WERI-Rb-1 (cell line): ENCODE measurements at places on chromosomes 2 and 18.

DNA sequence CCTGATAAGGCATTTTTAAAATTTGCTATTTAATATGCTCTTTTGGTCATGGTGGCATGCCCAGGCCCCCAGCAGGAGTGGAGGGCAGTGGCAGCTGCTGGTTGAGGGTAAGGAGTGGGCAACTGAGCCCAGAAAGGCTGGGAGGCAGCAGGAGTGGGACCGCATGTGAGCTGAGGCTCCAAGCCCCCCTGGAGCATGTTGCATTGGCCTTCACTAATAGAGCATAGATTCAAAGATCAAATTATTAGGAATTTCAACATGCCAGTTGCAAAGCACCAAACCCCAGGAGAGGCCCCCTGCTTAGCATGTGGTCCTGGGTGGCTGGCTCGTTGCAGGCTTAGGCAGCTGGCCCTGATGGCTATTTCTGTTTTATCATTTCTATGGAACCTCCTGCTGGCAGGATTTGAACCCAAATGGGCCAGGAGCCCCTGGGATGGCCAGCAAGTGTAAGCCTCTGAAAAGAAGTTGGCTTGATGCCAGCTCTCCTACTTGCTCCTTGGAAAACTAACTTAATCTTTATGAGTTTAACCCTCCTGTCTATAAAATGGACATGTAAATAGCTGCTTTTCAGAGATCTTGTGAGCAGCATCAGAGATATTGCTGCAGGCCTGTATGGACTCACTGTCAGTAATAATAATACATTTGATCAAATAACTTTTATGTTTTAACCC, 42.1 kb upstream of the TMEM131 start:
- DNase-seq: no peak

GRCh38 chr2:195612611-195613495, 44.2 kb upstream of the SLC39A10 start:
- DNase-seq: no peak

GRCh38 chr18:69943021-69943420, 4.7 kb downstream of the CD226 start:
- no peak for DNase-seq

DNA sequence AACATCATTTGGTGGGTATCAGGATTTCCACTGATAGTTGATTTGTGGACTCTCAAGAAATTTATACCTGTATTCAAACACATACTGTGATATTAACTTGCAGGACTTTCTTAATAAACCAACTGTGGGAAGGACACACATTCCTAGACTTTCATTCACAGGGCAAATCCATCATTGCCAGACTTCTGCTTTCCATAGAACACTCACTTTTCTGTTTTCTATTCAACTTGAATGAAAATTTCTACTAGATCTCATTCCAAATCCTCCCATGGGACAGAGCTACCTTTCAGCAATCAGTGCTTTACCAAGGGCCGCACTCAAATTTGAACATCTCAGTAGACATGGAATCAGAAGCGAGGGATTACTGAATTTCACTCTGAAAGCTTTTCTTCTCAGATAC, 612.5 kb downstream of the IRS1 start:
- no peak for DNase-seq

GRCh38 chr2:100539221-100539620, 23.6 kb upstream of the PDCL3 start:
- DNase-seq: no peak

GRCh38 chr2:85577063-85577385, 362 bp upstream of the VAMP8 start:
- no peak for DNase-seq

DNA sequence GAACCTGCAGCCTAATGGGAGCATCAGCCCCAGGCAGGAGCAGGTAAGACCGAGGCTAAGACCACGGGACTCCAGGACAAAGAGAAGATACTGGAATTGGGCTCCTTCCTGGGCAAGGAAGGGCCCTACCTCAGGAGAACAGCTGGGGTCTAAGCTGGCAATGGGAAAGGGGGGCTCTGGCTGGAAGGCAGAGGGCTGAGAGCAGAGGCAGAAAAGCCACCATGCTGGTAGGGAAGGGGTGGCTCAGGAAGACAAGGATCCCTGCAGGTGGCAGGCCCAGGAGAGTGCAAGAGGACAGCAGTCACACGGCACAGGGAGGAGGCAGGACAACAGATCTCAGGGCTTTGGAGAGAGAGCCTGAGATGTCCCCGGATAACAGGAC, 203.5 kb downstream of the NDUFA10 start:
- no peak for DNase-seq

GRCh38 chr2:190205657-190206056, 114.0 kb downstream of the HIBCH start:
- no peak for DNase-seq

DNA sequence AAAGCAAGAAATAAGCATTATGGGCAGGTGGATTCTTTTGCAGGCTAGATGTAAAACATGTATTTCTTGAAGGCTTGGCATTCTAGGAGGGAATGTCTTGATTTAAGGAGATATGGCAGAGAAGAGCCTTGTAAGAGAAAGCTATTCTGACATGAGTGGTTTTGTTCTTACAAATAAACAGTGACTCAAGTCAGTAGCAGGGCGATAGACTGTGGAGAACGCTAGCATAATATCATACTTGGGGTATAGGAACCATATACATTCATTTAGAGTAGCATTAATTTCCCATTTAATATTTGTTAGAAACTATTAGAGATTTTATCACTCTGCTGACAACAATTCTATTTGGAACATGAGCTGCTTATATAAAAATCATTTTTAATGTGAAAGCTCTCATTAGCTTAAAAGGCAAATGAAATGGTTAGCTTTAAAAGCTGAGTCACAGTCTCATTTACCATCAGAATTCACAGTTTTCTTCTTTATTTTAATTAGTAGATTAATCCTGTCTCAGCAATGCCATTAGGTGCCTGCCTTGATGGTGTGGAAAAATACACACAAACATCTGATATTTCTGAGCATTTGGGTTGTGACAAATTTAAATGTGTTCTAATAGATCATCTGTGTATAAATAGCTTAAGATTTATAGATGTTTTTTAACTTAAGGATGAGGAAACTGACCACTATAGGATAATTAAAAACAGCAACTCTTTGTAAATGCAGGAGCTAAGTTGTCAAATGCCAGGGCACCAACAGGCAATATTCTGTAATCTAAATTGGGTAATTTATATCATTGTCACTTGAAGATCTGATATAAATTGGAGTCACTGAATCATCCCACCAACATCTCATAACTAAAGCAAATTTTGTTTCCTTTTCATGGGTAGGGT, 276.7 kb downstream of the PLCL1 start:
- no peak for DNase-seq

DNA sequence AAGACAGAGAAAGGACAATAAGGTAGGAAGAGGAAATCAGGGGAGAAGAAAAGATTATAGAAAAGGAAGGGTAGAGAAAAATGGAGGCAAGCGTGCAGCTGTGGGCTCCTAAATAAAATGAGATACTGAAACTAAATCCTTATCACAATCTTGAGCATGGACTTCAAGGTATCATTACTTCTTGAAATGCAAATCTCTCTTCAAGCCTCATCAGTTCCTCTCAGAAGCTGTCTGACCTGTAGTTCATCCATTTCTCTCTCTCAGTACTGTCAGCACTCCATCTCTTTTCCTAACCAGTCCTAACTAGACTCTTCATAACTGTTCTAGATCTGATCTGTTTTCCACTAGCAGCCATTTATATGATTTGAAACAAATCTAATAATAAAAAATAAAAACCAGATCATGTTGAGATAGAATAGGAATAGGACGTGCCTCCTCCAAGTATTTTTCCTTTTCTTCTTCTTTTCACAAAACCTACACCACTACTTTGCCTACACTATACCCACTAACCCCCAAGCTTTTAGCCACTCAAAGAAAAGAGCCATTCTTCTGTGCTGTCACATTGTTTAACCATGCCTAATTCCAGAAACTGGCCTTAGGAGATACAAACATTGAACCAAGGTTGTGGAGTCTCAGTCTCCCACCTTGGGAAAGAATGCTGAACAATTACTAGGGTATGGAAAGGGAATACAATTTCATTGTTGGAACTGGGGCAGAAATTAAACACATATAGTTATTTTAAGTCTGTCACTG, 21.1 kb downstream of the BABAM2 start:
- no peak for DNase-seq

DNA sequence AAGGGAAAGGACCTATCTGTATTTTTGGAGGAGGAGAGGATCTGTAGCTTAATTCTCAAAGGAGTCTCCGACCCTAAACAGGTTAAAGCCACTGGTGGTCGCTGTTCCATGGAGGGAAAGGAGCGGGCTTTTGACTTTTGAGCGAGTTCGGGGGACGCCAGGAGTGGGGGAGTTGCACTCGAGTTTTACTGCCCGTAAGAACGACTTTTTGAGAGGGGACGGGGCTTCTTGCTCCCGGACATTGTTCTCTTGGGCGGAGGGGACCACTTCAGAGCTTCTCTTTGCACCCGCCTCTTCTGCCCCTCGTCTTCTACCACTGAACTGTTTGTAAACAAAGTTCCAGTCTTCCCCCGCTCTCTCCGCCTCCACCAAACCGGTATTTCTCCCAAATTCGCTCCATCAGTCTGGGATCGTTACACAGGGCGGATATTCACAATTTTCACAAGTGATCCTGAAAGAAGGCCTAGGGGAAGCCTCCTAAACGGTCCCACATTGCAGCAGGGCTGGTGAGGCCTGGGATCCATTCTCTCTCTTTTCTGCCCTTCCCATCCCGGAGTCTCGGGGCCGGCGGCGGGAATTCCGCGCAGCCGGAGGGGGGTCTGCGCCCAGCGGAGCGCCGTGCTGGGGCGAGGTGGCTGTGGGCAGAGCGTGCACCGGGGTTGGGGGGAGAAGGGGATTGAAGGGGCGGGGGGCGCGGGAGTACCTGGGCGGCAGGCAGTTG, 6.6 kb downstream of the DLX2 start:
- DNase-seq: no peak

DNA sequence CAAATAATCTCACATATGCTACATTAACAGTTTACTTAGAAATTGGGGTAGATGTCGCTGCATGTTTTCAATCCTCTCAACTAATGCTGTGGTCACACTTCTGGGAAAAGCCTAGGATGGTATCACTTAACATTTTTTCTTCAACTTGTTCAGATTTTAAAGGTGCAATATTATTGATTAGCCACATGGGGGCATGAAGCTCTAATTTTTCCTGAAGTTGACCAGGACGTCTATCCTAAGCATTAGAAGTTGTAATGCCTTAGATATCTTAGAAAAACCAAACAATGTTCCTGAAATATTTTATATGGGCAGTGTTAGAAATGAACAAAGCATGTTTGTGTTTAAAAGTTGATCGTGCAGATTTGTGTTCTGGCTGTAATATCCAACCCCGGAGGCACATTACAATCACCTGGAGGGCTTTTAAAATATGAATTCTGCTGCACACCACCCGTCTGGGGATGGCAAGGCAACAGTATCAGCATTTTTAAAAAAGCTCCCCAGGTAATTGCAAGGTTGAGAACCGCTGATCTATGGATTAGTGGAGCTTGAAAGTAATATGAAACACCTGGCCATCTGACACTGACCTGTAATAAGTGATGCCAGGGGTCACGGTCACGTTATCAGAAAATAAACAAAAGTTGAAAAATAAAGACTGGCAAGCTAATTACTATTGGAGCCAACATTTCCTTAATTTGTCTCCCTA, 100.5 kb upstream of the LMAN1 start:
- DNase-seq: no peak

- DNase-seq: no peak
Observed at GRCh38 chr2:228535396-228535795, 353.9 kb upstream of the SPHKAP start.

DNA sequence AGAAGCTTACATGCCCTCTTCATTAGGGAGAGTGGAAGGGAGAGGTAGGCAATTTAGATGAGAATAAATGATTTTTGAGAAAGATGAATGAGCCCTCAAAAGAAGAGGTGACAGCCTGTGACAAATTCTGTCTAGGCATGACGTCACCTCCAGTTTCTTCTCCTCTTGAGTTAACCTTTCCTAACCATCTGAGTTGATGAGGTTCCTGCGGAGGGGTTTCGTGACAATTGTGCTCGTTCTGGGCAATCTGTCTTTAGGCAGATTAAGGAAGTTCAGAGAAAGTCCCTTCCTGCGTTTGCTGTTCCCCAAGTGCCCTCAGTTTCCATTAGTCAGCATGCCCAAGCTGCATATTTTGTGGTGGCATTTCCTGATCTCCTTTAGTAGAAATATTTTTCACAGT, 640.2 kb upstream of the SYT4 start:
- DNase-seq: no peak

DNA sequence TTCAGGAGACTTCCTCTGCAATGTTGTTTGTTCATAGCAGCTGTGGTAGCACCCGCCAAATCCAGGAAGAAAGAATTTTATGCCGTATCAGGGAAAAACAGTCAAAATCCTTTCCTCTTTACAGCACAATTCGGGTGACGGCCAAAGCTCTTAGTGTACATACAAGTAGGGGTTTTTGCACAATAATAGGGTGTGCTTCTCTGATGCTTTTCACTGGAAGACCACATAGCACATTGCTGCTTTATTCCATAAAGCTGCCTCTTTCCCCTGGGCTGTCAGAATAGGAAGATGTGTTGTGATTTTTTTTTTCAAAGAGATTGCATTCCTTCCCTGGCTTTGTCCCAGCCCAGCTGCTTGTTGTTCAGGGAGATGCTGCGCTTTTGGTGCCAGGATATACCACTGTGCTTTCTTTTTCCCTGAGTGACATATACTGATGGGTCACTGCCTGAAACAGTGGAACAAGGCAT, 27.2 kb upstream of the LANCL1 start:
- DNase-seq: no peak

DNA sequence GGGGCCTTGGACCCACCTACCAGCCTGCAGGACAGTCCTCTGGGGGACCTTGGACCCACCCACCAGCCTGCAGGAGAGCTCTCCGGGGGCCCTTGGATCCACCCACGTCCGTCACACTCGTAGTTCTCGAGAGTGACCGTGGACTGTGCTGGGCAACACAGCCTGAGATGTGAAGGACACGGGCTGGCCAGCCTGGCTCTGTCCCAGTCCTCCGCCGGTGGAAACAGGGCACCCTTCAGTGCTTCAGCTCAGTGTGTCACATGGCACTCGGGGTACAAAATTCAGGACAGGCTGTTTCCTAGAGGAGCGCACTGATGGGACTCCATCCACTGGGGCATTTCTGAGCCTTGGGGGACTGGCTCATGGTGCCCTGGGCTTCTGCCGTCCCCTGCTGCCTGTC, 212.0 kb downstream of the TWIST2 start:
- DNase-seq: no peak

DNA sequence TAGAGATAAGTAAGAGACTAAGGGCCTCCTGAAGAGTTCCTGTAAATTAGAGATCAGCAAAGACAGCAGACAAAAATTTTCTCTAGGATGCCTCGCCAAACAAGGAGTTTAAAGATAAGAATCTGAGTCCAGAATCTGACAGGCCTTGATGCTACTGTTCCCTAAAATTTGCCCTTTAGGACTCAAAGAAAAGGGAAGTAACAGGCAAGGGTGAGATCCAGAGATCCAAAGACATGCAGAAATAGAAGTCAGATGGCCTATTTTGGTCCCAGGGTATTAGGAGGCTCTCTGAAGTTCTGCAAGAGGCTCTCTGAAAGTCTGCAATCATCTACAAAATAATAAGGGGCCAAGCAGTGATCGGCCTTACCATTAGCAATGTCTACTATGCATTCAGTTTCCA, 33.0 kb downstream of the GALNT5 start:
- no peak for DNase-seq

- DNase-seq: no peak
Observed at GRCh38 chr18:50410894-50411293, 36.0 kb downstream of the SKA1 start.

- peak; percentile 22 for DNase-seq
Observed at GRCh38 chr2:190069936-190070696, 7.6 kb upstream of the MSTN start.
